Suprapubic skin (tissue), 4 donors: ENCODE measurements at places on chromosomes 2 and 18. TPM values are rescaled to one million over a fixed set of nuclear protein-coding genes. Genes with fewer than 3 reads are reported as not detected.

GRCh38 chr2:236359426-236360045, 95.3 kb upstream of the ASB18 start:
- DNase-seq: peak; percentile 31

GRCh38 chr18:77001041-77001440, 131.5 kb downstream of the MBP start:
- no peak for DNase-seq

GRCh38 chr18:42611134-42611533, 504.4 kb downstream of the RIT2 start:
- DNase-seq: no peak

DNA sequence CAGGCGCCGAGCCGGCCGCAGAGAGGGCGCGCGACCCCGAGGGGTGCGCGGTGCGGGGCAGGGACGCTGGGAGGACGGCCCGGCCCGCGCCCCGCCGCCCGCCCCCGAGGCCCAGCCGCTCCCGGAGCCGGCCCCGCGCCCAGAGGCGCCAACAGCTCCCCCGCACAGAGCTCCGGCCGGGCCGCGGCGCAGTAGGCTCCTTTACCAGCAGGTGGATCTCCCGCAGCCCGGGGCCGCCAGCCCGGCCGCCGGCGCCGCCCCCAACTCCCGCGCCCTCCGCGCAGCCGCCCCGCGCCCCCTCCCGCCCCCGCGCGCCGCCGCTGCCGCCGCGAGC, 258 bp downstream of the MGAT4A start:
- DNase-seq: peak; percentile 66

GRCh38 chr2:144152817-144153271, 367.1 kb downstream of the ZEB2 start:
- DNase-seq: no peak

DNA sequence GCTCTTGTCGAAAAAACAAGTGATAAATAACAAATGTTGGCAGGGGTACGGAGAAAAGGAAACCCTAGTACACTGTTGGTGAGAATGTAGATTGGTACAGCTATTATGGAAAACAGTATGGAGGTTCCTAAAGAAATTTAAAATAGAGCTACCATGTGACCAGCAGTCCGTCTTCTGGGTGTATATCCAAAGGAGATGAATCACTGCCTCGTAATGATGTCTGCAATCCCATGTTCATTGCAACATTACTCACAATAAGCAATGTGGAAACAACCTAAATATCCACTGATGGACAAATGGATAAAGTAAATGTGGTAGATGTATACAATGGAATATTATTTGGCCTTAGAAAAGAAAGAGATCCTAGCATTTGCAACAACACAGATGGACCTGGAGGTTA, 50.6 kb downstream of the SLC16A14 start:
- DNase-seq: no peak

- no peak for DNase-seq
These were observed 99.3 kb downstream of the ASB1 start for GRCh38 chr2:238525990-238526389.

GRCh38 chr2:160014227-160014626, 48.2 kb downstream of the PLA2R1 start:
- DNase-seq: no peak

DNA sequence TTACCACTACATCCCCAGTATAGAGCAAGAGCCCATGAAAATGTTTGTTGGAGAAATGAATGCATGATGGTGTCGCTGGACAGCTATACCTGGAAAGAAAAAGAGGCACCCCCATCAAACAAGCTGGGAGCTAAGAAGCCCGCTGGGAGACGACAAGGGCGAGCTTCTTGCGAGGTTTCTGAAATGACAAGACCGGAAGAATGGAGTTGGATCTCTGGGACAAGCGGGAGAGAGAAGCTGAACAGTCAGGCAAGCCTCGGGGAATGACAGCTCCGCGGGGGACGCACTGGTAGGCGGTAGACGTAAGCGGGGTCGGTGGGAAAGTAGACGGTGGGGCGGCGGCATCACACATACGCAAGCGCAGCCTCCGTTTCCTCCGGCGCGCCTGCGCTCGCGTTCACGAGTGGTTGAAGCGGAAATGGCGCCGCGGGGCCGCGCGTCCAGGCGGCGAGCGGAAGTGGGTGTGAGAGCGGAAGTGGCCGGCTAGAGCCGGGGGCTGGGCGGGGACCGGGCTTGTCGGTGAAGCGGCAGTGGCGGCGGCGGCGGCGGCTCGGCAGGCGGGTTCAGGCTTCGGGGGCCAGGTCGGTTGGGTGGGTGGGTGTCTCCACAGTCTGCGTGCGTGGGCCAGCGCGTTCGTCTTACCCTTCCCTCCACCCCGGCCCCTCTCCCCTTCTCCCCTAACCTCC, at the start of gene ARPC2:
Gene ARPC2, plus strand, starts transcription at position 516 of the 686 bp plus-strand sequence. CDS start 282 bp downstream, outside the sequence.
- DNase-seq: peak; percentile 97

DNA sequence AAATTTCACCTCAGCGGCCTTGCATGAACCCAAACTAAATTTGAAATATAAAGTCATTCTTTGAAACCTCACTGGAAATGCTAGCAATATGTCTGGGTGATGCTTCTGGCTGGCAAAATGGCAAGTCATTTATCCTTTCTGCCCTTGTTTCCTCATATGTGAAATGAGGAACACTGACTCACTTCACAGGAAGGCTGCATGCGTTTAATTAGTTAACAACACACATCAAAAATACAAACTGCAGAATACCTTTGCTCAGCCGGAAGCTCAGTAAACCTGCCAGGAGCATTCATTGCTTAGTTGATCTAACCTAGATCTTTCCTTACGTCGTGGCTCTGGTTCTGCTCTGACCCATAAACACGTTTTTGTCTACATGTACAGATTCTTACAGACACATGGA, 214.2 kb upstream of the ACVR2A start:
- DNase-seq: no peak

DNA sequence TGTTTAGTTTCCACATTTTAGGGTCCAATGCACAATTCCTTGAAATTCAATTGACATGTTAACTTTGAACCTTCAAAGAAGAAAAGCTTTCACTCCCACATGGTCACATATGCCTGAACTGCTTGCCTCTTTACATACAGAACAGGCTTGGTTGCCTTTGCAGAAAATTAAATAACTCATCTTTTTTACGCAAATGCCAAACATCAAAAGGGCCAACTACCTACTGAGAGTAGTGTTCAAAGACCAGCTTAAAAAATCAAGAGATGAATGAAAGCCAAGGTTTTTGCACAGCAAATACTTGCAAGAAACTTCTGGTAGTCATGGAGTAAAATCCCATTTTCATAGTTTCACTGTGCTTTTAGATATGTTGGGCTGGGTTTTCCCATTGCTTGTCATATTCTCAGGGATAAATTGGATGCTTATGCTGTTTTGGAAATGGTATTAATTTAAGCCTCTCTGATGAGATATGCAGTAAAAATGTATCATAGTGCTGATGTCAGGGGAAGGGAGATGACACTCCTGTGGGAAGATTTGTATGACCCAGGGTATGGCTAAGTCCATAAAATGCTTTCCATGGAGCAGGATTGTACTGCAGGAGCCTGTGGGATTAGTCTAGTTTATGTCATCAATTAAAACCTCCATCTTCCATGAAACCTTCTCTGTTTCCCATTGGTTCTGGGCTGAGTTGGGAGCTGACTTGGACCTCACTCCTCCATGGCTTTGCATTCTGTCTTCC, 60.6 kb upstream of the DARS1 start:
- DNase-seq: no peak

DNA sequence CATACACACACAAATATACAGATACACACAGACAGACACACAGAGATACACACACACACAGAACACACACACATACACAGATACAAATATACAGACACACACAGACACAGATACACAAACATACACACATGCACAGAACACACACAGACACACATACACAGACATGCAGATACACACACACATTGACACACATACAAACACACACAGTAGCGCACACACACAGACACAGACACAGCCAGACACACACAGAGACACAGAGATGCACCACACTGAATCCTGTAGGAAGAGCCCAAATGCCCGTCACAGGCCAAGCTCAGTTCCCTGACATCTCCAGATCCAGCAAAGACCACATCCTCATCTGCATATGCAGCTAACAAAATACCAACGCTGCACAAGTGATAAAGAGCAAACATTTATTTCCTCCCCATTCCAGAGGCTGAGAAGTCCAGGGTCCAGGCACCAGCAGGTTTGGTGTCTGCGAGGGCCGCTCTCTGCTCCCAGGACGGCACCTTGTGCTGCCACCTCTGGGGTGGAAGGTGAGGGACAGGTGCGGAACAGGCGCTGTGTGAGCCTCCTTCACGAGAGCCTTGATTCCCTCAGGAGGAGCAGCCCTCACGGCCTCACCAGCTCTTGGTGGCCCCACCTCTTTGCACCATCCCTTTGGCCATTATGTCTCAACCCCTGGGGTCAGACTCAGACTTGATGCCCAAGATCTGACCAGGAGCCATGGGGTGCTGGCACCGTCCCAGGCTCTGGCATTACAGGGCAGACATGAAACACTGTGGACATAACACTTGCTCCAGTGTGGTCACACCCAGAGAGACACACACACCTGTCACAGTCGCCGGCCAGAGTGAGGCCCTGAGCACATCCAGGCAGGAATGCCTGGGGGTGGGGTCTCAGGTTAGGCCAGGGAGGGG, 108.7 kb downstream of the NDUFA10 start:
- peak; percentile 43 for DNase-seq

DNA sequence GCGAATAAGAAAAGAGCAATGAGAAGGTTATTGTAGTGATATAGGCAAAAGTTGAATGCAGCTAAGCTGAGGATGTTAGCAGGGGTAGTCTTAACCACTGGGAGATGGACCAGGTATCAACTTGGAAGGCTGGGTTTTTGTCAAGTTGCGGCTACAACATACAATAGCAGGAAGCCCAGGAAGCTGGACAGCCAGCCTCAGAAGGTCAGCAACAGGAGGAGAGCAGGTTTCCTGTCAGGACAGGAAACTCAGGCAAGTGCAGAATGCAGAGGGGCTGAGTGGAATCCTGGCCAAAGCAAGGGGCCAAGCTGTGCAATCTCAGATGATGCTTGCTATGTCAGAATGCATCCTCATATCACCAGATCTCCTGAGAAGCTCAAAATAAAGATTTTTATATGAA, 530.0 kb upstream of the ID2 start:
- DNase-seq: no peak

DNA sequence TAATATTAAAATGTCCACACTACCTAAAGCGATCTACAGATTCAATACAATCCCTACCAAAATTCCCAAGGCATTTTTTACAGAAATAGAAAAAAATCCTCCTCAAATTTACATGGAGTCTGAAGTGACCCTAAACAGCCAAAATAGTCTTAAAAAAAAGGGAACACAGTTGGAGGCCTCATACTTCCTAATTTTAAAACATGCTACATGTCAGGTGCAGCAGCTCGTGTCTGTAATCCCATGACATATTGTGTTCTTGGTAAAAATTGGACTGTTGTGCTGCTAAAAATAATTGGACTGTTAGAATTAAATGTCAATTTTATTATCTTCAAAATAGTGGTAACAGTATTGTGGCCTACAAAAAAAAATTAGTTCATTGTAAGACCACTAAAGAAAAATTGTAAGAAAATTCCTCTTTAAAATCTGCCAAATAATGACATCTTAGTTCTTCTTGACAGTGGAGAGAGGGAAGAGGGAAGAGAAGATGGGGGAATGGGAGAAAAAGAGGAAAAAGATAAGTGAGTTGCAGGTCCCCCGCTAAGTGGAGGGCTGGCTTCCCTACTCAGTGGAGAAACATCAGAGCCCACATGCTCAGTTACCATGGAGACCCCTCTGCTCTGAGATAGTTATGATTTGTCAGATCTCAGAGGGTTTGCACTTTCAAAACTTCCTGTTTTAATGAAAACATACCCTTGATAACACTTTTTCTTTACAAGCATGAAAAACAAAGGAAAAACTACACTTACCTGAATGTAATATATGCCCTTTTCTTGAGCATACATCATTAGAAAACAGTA, 46.5 kb downstream of the UNC50 start:
- no peak for DNase-seq

DNA sequence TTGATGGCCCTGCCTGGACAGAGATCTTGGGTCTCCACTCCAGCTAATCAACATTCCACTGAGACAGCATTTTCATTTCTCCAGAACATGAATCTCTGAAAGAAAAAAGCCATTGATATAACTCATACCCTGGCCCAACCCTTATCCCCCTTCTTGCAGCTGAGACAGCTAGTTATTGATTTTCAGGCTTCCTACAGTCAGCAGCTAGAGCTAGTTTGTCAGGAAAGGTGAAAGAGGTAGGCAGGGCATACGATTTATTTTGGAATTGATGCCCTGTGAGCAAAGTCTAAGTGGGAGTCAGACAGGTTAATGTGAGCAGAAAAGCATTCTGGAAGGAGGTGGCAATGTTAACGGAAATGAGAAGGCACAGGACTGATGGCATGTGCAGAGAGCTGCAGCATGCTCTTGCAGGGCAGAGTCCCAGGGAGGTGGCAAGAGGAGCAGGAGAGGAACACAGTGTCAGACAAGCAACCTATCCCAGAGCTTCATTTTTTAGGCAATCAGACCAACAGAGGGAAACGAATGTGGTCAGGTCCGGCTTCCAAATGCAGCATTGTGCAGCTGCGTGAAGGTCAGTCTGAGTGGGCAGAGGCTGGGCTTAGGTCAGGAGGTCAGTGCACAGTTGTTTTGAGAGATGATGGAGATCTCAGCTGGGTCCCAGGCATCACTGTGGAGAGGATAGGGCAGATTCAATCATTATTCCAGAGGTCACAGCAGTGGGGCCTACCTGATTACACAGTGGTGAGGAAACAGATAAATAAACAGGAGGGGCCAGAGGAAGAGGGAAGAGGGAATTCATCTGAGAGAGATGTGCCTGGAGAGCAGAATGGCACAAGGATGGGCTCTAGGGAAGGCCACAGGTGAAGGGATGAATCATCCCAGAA, 134.8 kb downstream of the CMPK2 start:
- no peak for DNase-seq

DNA sequence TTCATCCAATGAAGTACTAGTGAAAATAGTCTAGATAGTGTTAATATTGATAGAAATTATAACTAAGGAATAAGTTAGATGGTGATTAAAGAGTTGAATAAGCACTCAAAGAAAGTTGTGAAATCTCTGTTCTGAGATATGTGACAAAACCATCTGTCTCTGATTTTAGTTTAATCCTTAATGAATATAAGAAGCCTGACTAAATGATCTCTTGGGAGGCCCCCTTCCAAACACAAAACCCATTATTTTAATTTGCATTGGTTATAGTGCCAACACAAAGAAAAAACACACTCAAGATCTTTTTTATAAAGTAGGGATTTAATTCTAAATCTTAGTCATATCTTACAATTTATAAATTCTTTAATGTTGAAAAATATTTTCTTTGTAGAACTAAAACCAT, 34.0 kb downstream of the SCN2A start:
- no peak for DNase-seq

RAB31 gene
- total RNA-seq: 12.0 TPM

LHCGR gene
- not detected for total RNA-seq

NDC80 gene
- total RNA-seq: 2.7 TPM

HOXD12 gene
- not detected for total RNA-seq

LAMA1 gene
- 0.83 TPM for total RNA-seq

SAP130 gene
- total RNA-seq: 14.7 TPM

MARCO gene
- 0.68 TPM for total RNA-seq

MALL gene
- total RNA-seq: 49.0 TPM

SNORC gene
- 39.7 TPM for total RNA-seq

HOXD8 gene
- total RNA-seq: 3.1 TPM
